ENCODE measurements at places on chromosomes 4 and X.

DNA sequence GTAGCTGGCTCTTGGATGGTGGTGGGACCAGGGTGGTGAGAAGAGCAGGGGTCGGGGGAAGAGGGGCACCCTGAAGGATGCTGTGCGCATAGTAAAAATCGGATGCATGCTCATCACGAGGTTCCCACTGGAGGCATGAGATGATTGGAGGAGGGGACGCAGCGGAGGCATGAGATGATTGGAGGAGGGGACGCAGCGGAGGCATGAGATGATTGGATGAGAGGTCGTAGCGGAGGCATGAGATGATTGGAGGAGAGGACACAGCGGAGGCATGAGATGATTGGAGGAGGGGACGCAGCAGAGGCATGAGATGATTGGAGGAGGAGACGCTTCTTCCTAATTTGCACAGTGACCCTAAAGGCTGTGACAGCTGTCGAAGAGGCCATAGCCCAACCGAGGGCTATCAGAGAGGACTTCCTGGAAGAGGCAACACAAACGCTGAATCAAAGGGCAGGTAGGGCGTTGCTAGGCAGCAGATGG, 106.7 kb downstream of the ADRA2C start:
- DNase-seq: no peak

DNA sequence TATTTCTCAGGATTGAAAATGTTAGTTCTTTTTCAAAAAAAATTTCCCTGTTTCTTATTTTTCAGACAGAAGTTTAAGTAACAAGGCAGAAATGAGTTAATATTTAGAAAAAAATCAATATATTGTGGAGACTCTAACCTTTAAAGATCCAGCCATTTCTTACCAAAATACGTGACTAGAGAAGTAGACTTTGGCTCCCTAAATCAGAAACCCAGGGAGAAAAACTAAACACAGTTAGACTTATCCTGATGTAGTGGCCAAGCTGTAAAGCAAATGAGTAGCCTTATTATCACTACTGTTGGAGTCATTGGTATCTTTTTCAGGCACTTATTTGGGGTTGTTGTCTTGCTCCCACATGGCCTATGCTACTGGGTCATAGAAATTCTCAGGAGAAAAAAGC, 1556.4 kb upstream of the ADGRL3 start:
- no peak for DNase-seq

GRCh38 chr4:173539986-173540385, 10.0 kb upstream of the HAND2 start:
- no peak for DNase-seq

- DNase-seq: no peak
These were observed 47.8 kb upstream of the CAMK2D start for GRCh38 chr4:113809311-113809710.

GRCh38 chr4:151676301-151676700, 84.5 kb downstream of the GATB start:
- no peak for DNase-seq

- DNase-seq: no peak
These were observed 48.0 kb downstream of the SEPTIN11 start for GRCh38 chr4:76997532-76997931.

DNA sequence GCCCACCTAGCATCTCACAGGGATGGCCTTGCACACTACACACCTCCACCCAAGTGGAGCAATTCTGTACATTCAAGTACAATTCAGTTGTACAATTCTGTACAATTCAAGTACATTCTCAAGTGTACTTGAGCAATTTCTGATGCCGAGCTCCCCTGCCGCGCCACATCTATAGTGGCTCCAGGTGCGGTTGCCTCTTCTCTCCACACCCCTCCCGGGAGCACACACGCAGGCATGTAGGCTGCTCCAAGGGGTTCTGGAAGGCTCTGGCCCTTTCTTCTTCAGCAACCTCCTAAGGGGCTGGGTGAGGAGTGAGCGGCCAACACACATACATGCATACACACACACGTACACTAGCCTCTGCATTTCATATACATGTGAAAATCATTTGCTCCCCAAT, 18.9 kb upstream of the DUSP9 start:
- DNase-seq: no peak
